Brain pericyte (primary cell): ENCODE measurements at places on chromosomes 12 and 14.

GRCh38 chr12:52327052-52327829 is 6.0 kb upstream of the KRT83 start:
- peak; percentile 59 for DNase-seq

GRCh38 chr14:80977221-80977620 is 21.8 kb downstream of the TSHR start:
- no peak for DNase-seq

DNA sequence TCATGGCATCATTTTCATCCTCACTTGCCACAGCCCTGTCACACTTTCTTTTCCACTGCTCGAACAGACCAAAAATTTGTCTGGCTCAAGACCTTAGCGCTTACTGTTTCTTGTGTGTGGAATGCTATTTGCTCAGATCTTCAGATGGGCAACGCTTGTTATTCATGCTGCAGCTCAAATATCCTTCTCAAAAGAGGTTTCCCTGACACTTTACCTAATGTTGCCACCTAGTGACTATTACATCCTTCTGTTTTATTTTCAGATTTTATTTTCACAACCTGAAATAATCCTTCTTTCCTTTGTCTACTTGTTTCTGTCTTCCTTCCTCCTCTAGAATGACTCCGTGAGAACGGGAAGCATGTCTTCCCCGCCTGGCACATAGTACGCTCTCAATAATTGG is 5.6 kb downstream of the FBXO33 start:
- no peak for DNase-seq

GRCh38 chr14:80618751-80619329 is 322.7 kb downstream of the CEP128 start:
- DNase-seq: no peak

DNA sequence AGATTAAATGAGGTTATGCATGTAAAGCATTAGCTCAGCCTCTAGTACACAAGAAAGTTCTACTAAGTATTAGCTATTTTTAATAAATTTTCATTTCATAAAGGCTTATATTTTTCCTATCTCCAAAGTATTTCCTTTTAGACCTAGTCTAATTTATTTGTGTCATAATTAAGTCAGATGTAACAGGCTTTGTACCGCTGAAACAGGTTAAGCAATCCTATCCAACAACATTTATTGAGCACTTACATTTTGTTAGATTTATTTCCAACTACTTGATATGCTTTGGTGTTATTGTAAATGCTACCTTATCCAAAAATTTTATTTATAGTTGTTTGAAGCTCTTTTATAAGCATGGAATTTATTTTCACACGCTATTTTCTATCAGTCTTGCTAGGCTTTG is 1.8 kb upstream of the PARP2 start:
- no peak for DNase-seq

- DNase-seq: no peak
Observed at GRCh38 chr12:119664642-119665041, 3.3 kb upstream of the PRKAB1 start.

DNA sequence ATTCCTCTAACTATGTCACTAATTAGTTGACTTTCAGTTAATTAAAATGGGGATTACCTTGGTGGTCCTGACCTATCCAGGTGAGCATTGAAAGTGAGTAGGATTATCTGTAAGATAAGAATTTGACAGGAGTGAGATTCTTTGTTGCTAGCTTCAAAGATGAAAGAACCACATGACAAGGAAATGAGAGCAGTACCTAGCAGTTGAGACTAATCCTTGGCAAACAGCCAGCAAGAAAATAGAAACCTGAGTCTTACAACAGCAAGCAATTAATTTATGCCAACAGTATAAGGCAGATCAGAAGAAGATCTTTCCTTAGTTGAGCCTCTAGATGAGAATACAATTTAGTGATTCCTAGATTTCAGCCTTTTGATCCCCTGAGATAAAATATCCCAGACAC is 1058.4 kb downstream of the LRFN5 start:
- DNase-seq: no peak

DNA sequence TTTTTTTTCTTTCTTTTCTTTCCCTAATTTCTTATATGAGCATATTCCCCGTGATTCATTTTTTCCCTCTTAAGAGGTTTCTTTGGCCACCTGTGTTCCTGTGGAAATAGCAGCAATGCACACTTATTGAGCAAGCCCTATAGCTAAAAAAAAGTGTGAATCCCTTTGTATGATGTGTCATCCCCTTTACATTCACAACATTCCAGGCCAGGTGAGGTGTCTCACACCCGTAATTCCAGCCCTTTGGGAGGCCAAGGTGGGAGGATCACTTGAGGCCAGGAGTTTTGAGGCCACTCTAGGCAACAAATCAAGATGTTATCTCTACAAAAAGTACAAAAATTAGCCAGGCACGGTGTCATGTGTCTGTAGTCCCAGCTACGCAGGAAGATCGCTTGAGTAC is 700.4 kb upstream of the TBX3 start:
- DNase-seq: no peak

- DNase-seq: no peak
Observed at GRCh38 chr12:15320881-15321280, 1.4 kb upstream of the PTPRO start.

- DNase-seq: no peak
Observed at GRCh38 chr14:61451891-61452400, 130.6 kb downstream of the PRKCH start.

DNA sequence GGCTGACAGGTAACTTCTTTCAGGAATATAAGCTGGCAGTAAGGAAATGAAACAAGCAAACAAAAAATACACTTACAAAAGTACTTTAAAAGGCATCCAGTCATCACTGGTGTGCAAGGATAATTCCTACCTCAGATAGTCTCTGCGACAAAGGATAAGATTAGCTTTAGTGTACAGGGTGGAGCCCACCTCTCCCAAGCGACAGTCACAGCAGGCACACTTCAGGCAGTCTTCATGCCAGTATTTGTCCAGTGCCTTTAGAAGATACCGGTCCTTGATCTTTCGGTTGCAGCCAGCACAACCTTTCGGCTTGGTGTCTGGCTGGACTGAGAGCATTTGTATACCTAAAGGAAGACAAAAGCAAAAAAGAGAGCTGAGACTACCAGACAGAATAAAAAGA is 5.4 kb downstream of the LMO3 start:
- DNase-seq: no peak

DNA sequence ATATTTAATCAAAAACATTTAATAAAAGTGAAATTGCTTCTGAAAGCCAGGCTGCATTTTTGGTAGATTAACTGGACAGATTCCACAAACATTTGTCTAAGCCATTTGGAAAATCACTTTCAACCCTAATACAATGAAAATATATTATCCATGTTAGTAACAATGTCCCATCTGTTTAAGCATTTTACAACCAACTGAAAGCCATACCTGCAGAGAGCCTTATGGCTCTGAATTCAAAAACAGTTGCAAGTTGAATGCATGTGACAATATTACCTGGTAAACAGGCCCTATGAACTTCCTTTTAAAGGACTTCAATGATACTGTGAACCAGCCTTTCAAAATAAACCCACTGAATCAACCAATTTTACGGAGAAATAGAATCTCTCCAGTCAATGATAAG is 468.1 kb downstream of the BTG1 start:
- no peak for DNase-seq

DNA sequence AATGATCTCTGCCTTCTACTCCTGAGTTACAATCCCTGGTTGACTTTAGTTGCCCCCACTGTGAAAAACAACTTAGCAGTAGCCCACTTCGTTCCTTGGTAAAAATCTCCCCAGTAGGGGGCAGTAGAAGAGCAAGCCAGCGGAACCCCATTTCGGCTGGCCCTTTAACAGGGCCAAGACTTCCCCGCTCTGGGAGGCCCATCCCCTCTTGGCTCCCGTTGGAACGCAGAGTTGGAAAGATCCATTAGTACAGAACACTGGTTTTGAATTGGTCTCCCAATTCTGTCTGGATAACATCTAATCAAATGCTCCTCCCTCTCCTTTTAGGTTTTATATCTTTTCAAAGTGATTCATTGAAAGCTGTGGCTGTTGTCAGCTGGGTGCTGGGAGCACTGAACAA is 1133.3 kb downstream of the BCL11B start:
- no peak for DNase-seq

DNA sequence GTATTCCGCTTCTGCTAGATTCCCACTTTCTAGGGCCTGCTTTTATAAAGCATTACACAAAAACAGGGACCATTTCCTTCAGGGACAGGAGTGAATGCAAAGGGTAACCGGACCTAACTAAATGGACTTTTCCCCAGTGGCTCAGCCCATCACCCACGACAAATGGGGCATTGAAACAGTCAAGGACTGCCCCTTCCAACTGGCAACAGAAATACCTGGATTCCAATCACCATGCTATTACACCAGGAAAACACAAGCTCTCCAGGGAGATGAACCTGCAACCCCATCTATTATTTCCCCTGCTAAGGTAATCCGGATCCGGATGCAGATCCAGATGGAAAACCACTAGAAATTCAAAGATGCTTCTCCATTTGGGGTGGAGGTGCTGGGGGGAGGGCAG is 1.0 kb downstream of the MPHOSPH9 start:
- no peak for DNase-seq

DNA sequence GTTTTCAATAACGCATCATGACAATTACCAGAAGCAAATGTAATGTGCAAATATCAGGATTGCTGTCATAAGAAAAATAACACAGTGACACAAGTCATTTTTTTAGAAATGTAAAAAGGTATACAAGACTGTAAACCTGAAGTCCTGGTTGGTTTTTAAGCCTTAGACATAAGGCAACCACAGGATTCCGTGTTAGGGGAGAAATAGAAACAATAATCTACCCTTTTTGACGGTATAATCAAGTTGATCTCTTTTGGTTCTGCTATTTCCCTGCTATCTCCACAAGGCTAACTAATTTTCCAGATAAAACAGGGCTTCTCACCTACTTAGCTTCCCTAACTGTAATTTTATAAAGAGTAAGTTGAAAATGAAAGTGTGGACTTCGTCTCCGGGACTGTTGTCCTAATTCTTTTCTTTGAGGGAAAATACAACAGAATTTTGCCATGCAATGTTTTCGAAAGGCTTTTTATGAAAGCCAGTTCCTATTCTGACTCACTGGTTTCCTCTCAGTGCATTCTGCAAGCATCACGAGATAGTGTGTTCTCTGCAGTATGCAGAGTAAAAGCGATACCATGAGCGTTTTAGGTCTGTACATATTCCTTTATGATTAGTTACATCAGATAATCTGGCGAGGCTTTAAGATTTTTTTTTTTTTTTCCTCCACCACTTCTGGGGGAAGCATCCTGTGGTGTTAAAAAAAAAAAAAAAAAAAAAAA is 10.6 kb downstream of the MYO1H start:
- no peak for DNase-seq

DNA sequence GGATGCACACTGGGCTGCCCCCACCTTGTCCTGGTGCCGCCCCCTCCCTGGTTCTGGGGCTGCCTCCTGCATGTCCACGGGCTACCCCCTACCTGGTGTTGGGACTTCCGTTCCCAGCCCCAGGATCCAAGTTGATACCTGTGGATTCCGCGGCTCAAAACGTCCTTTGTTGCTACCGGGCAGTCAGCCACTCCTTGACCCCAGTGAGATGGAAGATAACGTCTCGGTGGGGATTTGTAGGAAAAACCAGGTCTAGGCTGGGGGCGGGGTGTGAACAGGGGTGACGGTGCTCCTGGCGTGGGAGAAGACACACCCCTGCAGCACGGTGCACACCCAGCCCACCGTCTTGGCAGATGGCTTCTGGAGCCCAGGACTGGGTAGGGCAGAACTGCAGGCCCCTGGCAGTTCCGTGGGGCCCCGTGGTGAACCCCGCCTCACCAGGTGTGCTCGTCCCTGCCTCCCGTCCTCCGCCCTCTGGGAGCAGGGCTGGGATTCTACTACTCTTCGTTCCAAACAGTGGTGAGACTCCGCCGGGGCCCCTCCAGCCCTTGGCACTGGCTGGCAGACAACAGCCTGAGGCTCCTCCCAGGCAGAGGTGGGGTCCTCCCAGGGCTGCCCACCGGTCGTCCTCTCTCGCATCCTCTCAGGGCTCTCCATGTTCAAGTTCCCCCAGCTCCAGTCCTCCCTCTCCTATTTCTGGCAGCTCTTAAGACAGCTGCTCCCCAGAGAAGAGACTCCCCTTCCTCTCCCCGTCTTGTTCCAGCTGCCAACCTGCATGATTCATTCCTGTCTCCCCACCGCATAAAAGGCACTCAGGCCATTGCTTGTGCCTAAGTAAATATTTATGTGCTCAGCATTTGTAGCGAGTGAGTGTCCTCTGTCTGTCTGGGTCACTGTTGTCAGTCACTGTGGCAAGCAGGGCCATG is 75.5 kb downstream of the FBXL14 start:
- peak; percentile 46 for DNase-seq

DNA sequence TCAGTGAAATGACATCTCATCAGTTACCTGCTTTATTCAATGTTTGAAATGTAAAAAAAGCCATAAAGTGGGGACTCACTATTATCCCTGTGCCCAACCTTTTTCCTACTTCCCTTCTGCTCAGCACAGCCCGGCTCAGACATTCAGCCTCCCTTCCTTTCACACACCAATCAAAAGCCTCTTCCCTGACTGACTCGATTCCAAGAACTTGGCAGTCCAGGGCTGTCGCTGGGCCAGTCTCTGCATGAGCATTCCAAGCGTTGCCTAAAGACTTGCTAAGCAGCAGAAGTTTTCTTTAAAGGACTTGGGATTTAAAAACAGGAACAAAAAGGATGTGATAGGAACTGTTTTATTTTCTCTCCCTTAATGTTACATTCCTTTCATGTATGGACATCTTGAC is 22.7 kb downstream of the ITPR2 start:
- DNase-seq: no peak

DNA sequence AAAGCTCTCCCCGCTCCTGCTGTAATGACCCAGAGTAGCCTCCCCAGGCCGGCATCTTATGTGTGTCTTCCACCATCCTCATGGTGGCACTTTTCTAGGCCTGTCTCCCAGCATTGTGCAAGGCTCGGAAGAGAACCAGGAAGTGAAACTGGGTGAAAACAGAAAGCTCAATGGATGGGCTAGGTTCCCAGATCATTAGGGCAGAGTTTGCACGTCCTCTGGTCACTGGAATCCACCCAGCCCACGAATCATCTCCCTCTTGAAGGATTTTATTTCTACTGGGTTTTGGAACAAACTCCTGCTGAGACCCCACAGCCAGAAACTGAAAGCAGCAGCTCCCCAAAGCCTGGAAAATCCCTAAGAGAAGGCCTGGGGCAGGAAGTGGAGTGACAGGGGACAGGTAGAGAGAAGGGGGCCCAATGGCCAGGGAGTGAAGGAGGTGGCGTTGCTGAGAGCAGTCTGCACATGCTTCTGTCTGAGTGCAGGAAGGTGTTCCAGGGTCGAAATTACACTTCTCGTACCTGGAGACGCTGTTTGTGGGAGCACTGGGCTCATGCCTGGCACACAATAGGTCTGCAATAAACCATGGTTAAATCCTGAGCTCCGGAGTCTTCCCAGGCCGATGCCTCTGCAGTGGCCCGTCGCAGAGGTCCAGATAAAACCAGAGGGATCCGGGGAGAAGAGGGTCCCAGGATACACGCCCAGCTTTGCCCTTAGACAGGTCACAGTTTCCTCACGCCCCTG is 15.6 kb downstream of the ACVRL1 start:
- DNase-seq: no peak
